ENCODE measurements at places on chromosomes 2 and 18.

GRCh38 chr18:70073432-70073831 is 125.8 kb upstream of the CD226 start:
- no peak for DNase-seq

GRCh38 chr2:225768741-225769140 is 369.2 kb downstream of the NYAP2 start:
- no peak for DNase-seq

DNA sequence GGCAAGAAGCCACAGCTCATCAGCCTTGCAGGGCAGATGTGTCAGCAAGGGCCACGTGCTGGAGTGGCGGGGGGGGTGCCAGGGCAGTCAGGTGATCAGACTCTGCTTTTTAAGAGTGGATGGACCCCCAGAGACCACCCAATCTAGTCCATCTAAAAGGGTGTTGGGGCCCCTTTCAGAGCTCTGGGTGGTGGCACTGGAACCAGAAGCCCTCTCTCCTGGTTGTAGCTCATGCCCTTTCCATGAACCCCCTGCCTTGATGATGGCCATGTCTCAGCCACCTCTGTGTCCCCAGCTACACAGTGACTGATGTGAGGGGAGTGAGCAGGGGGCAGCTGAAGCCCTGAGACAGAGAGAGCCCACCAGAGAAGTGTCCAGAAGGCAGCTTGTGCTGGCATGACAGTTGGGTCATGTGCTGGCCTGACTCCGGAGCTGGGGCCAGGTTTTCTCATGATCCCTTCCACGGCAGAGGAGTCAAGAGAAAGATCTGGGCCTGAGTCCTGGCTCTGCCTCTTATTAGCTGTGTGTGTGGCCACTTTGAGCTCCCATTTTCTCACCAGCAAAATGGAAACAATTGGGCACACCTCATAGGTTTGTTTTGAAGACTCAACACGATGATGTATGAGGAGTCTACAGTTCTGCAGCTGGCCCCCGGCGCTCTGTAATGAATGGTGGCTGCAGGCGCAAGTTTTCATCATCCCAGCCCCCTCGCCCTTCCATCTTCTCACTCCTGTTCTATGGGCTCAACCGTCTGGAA is 195.7 kb downstream of the ZFP36L2 start:
- DNase-seq = no peak

- DNase-seq = no peak
Measured at GRCh38 chr18:49055754-49056172, 105.0 kb upstream of the SMAD7 start.

- DNase-seq = no peak
Measured at GRCh38 chr2:99822474-99823207, 319.7 kb downstream of the AFF3 start.

DNA sequence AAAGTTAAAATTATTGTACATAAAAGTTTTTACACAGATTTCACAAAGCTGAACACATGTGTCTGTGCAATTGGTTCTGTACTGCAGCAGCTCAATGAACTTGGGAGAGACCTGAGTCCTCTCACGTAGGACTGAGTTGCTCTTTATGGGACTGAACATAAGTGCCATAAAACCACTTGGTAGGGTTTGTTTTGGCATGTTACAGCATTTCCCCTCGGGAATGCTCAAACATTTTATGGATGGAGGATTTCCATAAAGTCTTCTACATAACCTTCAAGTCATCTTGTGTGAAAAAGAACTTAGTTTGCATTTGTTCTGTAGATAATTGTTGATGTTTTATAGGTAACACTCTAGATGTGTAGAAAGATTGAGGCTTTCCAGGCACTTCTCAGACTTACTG is 15.9 kb downstream of the LYPD6 start:
- no peak for DNase-seq

DNA sequence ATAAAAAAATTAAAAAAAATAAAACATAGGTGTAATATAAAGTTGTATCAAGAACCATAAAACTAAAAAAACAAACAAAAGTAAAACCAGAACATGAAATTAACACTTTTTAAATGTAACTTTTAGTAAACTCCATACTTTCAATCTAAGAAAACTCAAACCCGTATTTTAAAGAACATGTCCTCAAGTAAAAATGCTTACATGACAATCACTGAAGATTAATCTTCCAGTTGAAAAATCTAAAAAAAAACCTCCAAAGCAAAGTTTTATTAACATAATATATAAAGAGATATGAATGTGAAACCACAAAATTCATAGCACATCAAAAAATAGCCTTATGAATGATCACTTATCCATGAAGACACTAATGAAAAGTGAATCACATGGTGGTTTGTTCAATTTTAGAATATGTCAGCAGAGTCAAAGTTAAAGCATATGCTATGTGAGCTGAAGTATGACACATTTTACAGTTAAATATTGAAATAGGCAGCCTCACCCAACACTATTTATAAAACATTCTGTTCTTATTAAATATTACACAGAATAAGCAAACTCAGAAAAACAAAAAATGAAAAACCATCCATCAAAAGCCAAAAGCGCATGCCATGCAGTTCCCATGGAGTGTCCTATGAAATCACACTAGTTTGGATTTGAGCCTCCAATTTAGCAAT is 23.1 kb upstream of the CHAC2 start:
- DNase-seq = no peak

DNA sequence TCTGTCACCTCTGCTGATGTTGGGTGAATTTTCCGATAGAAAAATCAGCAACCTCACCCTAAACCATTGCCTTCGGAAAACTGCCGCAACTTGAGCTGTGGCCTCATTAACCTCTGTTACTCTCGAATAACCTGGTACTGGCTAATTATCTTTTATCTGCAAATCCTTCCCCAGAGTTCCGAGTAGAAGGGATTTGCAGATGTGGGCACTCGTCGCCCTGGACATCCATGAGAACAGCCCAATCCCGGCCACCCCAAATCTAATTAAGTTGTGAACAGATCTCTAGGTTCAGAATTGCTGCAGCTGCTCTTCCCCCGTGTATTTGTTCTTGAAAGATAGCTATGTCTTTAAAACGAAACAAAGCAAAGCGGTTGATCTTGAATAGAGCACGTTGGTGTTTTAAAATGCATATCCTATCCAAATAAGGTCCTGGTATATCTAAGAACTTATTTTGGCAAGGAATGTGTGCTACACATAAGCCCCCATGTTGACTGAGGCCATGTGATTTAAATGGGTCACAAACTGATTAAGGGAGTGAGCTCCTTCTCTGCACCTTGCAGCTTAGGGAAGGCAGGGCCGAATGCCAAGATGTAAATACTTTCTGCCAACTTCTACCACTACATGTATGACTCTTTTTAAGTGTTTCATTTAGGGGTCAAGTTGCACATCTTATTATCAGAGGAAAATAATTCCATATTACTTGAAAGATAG is 88.2 kb downstream of the MTCL1 start:
- DNase-seq = no peak

GRCh38 chr18:41972067-41972925 is 17.3 kb downstream of the PIK3C3 start:
- no peak for DNase-seq

GRCh38 chr2:4670331-4670730 is 967.0 kb downstream of the DCDC2C start:
- DNase-seq = no peak

DNA sequence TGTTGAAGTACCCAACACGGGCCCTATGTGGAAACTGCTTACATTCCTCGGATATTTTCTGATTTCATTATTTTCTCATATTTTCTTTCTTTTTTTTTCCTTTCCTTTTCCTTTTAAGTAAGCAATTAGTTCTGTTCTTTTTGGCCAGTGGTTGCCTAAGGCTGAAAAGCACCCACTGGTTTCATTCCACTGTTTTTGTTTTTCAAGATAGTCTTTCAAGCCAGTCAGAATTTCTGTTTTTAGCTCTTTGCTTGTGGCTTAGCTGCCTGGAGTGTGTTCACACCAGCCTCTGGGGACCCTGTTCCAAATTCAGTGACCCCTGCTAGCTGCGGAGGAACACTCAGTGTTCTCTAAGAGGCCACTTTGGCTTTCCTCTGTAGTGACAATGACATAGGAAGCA is 73.6 kb downstream of the NRP2 start:
- DNase-seq = no peak

- DNase-seq = no peak
Measured at GRCh38 chr2:195647302-195647701, 9.7 kb upstream of the SLC39A10 start.

DNA sequence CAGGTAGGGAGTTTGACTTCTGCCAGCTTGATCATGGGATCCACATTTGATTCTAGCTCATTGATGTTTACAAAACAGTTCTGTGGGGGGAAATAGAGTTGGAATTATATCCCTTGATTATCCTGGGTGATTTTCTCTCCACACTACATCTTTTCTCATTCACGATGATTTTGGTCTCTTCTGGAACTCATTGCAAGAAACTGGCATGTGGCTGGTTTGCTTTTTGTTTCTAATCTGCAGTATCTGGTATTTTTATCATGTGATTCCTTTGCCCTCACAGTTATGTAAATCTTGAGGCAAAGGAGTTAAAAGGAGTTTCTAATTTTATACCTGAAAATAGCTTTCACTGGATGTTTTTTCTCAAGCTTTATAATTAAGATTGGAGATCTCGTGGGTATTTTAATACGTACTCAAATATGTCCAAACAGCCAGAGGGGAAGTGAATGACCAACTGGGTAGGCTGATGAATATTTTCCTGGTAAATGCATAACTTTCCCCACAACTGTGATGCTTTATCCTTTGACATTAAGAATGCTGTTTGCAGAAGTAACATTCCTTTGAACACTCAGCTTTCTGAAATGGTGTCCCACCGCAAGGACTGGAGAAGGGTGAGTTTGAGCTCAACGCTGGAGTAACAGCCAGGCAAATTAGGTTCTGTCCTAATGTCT is 502.9 kb upstream of the ZEB2 start:
- DNase-seq = no peak

DNA sequence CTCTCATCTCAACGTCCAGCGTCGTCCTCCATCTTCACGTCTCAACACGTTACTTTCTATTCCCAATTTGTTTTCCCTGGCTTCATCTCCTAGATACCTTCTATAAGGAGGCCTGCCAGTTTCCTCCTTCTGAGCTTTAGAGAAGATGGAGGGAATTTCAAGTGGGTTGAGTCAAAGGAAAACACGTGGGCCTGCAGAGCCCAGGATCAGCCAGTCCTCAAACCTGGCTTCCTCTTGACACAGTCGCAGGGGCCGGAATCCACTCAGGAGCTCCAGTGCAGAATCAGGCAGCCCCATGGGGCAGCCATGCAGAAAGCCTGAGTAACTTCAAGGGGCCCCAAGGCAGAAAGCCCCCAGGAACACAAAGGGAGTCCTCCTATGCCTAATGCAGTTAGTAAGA is 14.5 kb upstream of the APCDD1 start:
- DNase-seq = no peak

GRCh38 chr2:101733257-101733993 is 35.9 kb downstream of the MAP4K4 start:
- DNase-seq = no peak

DNA sequence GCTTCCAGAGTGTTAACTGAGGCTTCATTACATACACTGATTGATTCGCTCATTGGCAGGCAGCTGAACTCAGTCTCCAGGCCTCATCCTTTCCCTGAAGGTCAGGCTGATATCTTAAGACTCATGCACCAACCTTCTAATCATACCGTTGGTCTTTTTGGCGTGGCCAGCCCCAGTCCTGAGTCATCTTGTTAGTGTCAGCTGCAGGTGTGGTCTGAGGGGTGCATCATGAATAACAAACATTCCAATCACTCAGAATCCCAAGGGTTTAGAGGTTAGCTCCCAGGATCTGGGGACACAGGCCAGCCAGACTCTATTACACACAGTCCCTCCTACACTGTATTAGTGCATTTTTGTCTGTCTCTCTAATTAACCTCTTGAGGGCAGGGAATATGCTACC is 271.5 kb downstream of the HRH4 start:
- no peak for DNase-seq

- DNase-seq = no peak
Measured at GRCh38 chr18:23924813-23925212, 89.7 kb upstream of the TTC39C start.

GRCh38 chr2:55949613-55950012 is 26.0 kb upstream of the EFEMP1 start:
- no peak for DNase-seq

DNA sequence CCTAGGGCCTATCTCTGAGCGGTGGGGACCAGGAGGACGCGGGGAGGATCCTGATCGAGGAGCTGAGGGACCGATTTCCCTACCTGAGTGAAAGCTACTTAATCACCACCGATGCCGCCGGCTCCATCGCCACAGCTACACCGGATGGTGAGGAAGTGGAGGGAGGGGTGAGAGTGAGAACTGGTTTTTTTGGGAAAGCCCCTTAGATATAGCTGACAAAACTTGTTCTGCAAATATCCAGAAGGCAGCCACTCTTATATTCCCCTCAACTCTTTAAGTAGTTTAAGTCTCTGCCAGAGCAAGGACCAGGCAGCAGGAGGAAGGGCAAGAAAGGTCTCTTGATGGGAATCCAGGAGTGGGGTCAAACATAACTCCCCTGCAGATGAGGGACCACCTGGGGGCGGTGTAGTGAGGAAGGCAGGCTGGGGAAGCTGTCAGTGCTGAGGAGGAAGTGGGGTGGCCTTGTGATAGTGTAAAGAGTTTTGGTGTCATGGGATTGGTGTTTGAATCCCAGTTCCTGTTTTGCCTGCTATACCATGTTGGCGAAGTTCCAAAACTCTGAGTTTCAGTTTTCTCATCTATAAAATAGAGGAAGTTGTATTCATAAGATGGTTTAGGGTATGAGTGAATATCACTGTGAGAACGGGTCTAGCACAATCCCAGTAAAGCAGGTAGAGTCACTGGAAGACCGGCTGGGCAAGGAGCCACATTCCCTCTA is 3.4 kb downstream of the NAGK start:
- no peak for DNase-seq

GRCh38 chr2:12921321-12921720 is 204.6 kb downstream of the TRIB2 start:
- DNase-seq = no peak

GRCh38 chr2:28101123-28101522 is 210.6 kb downstream of the BABAM2 start:
- DNase-seq = no peak

DNA sequence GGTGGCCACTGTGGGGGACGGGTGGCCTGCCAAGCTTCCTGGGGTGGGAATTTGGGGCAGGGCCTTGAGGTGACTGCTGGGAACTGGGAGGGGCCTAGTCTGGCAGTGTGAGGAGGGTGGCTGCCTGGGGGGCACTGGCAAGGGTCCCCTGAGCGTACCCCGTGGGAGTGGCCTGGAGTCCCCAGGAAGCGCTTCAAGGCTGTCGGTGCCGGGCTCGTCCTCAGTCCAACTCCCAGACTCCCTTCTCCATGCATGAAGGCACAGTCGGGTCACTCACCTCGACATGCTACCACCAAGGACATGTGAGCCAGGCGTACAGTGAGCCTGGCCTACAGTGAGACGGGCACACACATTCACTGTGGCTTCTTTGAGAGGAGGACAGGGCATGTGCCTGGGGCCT is 105.3 kb downstream of the SMIM21 start:
- no peak for DNase-seq
